AG09319 (cell line): ENCODE measurements at places on chromosomes 2 and 18.

DNA sequence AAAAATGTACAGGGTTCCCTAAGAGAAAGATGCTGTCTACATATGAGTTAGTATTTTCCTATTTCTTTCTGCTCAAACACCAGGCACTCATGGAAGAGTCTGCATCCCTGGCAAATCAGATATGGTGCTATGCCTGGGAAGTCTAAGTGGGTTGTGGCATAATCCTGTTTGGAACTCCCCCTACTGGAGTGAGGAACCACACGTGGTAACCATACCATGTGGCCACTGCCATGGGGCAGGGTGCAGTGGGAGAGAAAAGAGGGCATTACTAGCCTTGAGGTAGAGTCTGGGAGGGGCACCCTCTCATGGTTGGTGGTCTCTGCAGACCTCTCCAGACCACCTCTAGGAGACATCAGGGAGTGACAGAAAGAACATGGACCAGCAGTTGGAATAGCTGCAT, 257.9 kb upstream of the ATP5MC3 start:
- DNase-seq, result no peak

GRCh38 chr2:51829477-51829876, 797.5 kb upstream of the NRXN1 start:
- no peak for DNase-seq

- DNase-seq, result no peak
Observed at GRCh38 chr2:52429171-52429570, 1338.4 kb upstream of the CHAC2 start.

- DNase-seq, result no peak
Observed at GRCh38 chr18:56248610-56249235, 389.7 kb downstream of the TXNL1 start.

- DNase-seq, result no peak
Observed at GRCh38 chr2:65901756-65902155, 469.4 kb upstream of the SPRED2 start.

- DNase-seq, result no peak
Observed at GRCh38 chr2:219291910-219292490, 12.8 kb downstream of the DNAJB2 start.

GRCh38 chr18:57113799-57114420, 33.0 kb upstream of the BOD1L2 start:
- DNase-seq, result no peak

- DNase-seq, result peak; percentile 90
Observed at GRCh38 chr18:58314284-58314683, 270.3 kb downstream of the NEDD4L start.

DNA sequence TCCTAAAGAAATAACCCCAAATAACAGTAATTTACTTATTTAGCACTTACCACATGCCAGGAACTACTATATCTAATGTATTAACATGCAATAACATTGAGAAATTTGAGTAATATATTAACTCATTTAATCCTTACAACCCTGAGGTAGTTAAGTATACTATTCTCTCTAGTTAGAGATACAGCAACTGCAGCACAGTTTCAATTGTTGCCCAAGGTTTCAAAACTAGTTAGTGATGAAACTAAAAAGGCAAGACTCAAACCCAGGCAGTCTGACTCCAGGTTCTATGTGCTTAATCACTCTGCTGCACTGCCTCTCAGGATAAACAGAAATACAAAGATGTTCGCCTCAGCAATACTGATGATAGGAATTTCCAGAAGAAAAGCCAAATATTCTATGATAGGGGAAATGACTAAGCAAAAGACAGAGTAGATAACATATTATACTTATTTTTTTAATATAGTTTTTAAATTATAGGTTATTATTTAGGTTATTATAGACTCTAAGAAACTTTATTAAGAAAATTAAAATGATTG, 88.0 kb downstream of the SS18 start:
- DNase-seq, result no peak

DNA sequence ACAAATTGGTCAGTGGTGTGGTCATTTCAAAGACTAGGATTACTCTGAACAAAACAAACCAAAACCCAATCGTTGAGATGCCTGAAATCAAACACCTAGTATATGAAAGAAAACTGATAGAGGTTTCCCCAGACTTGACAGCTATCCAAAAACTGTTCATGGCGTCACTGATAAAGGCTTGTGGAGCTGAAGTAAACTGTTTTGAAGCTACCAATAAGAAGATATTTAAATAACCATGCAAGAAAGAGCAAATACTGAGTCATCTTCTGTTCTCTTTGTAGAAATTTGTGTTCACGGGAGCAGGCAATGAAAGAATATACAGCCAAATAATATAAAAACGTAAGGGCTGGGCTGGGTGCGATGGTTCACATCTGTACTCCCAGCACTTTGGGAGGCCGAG, 7.5 kb upstream of the COLEC11 start:
- no peak for DNase-seq

- peak; percentile 46 for DNase-seq
Observed at GRCh38 chr18:8812631-8813030, 107.3 kb downstream of the MTCL1 start.

- DNase-seq, result no peak
Observed at GRCh38 chr18:63004466-63005089, 289.2 kb downstream of the PHLPP1 start.

DNA sequence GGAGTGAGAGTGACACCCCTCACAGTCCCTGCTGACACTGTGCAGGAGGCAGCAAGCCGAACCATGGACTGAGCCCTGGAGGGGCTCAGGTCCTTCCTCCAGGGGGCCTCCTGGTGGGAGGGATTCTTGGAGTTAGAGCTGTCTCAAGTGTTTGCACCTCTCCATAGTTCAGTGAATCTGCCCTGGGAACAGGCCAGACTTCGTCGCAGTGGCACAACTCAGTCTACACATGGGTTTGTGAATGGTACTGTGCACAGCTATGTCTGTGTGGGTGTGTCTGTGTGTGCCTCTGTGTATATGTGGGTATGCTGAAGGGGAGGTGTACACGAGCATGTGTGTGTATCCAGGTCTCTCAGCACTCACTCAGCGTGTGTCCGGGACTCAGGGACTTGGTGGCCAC, 36.4 kb downstream of the PAX8 start:
- no peak for DNase-seq

DNA sequence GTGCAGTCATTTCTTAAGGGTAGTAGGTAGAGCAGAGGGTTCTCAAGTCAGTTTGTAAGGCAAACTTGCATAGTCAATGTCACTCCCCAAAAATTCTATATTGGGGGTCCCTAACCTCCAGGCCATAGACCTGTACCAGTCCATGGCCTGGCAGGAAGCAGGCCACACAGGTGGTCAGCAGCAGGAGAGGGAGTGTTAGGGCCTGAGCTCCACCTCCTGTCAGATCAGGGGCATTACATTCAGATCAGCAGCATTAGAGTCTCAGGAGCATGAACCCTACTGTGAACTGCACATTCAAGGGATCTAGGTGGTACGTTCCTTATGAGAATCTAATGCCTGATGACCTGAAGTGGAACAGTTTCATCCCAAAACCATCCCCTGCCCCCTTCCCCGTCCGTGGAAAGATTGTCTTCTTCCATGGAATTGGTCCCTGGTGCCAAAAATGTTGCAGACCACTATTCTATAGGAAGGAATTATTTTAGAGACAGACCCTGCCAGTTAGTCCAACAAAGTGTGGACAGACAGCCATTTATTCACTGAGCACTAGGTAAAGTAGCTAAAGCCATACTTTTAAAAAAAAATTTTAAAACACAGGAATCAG, 6.7 kb downstream of the COA5 start:
- DNase-seq, result no peak

GRCh38 chr18:30989141-30989540, 53.4 kb downstream of the DSC3 start:
- DNase-seq, result no peak

DNA sequence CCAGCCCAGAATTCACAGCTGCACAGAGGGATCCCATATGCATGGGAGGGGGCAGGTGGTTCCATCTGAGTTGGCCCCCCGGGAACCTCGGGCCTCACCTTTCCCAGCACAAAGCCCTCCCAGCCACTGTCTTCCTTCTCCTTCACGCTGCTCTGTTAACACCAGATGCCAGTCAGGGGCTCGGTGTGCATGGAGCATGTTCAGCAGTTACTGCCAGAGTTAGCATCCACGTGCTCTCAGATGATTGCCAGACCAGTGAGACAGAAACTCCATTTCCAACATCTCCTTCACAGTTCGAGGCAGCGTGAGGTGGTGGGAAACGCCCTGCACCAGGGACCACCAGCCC, 101.0 kb downstream of the PTGR3 start:
- no peak for DNase-seq

GRCh38 chr18:907115-907884, 2.6 kb downstream of the ADCYAP1 start:
- no peak for DNase-seq

DNA sequence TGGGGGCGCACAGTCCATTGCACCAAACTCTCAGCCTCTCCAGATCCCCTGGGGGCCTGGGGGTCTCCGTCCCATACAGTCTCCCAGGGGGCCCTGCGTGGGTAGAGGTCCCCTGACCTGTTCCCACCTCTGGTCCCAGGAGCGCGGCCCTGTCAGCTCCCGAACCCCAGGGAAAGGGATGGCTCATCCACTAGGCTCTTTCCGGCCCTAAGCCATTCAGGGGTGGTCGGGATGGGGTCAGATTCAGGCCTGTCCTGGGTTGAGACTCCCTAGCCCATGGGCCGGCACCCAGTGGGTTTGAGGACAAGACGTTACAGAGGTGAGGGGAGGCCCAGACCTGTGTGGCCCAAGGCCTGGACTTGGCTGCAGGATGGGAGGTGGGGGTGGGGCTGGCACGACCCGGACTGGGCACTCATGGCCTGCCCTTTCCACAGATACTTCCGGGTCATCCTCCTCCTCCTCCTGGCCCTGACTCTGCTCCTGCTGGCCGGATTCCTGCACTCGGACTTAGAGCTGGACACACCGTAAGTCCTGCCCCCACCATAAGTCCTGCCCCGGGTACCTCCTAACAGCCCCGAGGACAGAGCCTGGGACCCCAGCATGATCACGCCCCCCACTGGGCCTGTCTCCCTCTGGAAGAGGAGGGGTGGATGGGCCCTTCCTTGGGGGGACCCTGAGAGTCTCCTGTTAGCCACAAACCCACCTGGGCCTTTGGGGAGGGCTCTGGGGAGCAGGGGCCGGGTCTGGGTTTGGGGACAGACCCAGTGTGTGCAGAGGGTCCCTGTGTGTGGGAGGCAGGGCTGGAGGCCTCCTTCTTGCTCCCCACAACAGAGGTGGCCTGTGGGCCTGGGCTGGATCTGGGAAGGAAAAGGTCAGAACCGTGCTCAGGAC, 10.1 kb upstream of the NEU4 start:
- no peak for DNase-seq

DNA sequence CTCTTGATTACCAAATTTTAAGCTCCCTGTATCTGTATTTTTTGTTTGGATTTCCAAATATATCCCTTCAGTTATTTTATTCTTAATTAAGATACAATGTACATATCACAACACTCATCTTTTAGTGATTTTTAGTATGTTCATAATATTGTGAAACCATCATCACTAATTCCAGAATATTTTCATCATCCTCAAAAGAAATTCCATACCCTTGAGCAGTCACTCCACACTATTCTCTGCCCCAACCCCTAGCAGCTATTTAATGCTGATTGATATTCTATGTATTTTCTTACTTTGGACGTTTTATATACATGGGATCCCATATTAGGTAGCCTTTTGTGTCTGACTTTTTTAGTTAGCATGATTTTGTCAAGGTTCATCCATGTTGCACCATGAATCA, 127.4 kb upstream of the SLC8A1 start:
- DNase-seq, result no peak

DNA sequence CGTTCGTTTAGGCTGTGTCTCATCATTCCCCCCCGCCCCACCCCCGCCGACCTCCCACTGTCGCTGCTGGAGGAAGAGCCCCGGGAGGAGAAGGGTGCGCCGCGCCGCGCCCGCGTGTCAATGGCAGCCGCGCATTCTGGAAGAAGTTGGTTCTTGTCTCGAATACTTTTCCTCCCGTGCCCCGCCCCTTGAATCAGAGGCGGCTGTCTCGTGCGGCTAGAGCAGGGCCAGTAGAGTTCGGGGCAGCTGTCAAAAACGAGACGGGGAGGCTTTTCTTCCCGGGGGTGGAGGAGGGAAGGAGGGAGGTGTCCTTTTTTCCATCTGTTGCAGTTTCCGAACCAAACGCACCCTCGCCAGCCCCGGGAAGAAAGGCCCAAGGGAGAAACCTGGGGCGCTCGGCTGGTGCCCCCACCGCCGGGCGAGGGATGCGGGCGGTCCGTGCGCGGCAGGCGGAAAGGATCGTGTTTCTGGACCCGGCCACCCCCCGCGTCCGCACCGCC, 410 bp upstream of the TGIF1 start:
- no peak for DNase-seq

GRCh38 chr2:215711471-215712034, 275.7 kb upstream of the FN1 start:
- no peak for DNase-seq

DNA sequence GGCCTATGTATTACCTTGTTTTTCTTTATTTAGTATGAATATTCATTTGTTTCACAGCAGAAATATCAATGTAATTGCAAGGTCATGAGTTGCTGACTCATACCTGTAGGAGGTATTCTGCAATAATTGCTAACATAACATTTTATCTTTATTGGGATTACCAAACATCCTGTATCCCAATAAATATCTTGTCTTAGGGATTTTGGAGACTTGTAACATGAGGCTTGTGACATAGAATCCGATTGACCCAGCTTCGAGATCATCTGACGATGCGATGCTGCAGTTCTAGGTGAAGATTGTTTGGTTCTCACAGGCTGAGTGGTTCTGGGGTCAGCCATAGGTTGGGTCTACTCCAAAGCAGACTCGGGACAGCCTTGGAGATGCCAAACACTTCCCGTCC, 133.4 kb upstream of the RND3 start:
- no peak for DNase-seq

- no peak for DNase-seq
Observed at GRCh38 chr2:55810622-55811020, 113.0 kb downstream of the EFEMP1 start.

GRCh38 chr2:11672407-11672806, 2.4 kb upstream of the NTSR2 start:
- no peak for DNase-seq

- DNase-seq, result no peak
Observed at GRCh38 chr2:212484563-212485080, 54.0 kb downstream of the ERBB4 start.

DNA sequence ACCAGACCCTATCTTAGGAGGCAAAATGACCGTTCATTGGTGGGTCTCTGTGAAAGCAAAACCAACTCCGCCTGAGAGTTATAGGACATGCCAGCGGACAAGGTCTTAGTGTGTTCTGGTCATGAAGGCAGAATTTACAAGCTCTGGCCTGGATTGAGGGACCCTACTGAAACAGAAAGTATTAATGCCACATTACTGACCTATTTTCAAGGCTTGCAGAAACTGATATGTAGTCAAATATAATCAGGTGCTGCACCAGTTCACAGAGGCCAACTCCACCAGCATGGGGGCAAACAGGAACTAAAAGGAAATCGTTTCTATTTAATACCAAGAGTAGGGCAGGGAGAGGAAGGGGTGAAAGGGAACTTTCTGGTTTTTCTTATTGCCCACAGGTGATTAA, 19.7 kb downstream of the TYMS start:
- DNase-seq, result no peak

DNA sequence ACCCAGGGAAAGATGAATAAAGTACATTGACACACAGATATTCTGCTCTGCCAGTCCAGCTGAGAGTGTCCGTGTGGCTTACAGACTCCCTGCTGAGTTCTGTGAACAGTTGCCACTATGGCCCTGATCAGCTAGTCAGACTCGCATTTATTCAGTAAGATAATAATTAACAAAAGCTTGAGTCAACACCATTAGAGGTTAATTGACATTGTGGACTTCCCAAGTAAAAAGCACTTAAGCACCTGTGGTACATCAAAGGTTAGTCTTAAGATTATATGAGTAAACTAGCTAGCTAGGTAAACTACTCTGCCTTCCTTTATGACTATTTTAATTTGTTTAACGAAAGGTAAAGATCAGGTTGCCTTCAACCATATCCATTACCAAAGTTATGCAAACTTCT, 33.7 kb downstream of the ANKRD30B start:
- DNase-seq, result no peak
